ENCODE measurements at places on chromosomes 11 and 22.

DNA sequence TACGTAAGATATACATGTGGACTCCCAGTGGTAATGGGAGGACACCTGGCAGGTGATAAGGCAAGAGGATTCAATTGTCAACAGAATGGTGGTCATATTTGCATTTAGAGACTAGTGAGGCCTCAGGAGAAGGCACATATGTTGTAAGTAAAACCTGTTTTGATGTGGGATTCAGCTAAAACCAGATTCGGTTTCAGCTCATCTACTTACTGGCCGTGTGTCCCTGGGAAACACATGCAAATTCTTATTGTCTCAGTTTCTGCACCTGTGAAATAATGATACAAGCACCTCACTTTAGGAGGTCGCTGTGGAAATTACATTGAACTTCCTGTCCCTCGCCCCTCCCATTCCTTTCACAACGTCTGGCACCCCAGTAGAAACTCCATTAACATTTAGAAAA lies 78.9 kb upstream of the FIBIN start:
- no peak for DNase-seq
- H3K27me3 ChIP-seq, result no peaks in the 10 kb centered on the region
- no peak overlapping the region for H3K27ac ChIP-seq
- H3K36me3 ChIP-seq, result no peaks in the 10 kb centered on the region

DNA sequence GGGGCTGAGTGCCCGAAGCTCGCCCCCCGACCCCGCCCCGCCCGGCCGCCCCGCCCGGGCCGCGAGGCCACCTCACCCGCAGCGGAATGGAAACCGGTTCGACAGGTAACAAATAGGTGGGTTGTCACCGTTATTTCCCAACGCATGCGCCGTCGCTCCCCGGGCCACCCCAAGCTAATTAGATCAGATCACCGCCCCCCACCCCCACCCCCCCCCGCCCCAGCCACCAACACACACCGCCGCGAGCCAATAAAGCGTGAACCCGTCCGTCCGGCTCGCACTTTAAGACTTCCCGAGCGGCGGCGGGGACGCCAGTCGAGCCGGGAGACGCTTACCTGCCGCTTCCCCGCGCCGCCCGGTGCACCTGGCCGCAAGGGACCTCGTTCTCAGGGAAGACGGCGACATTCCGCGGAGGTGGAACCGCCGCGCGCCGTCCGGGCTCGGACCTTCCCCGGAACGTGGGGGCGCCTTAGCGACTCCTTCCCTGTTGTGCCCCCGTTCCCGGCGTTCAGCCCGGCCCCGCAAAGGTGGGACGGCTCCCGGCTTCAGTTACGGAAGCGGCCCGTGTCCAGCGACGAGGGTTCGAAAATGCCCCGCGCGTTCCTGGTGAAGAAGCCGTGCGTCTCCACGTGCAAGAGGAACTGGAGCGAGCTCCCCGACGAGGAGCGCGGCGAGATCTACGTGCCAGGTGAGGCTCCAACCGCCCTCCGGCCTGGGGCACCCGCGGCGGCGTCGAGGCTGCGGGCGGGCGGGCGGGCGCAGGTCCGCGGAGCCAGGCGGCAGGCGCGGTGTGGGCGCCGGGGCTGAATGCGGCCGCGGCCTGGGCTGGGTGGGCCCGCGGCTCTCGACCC lies at the start of gene OVOL1:
Gene OVOL1, plus strand, starts transcription at position 278 of the 851 bp plus-strand sequence. Its CDS starts 311 bp downstream, at position 589.
- peak; percentile 21 for DNase-seq
- H3K27ac ChIP-seq, result no peak within 1 kb of the TSS
- H3K4me1 ChIP-seq, result peaks cover 32% of the 10 kb centered on the region
- H3K27me3 ChIP-seq, result peaks cover 24% of the 10 kb centered on the region
- H3K36me3 ChIP-seq, result no peaks in the 10 kb centered on the region

DNA sequence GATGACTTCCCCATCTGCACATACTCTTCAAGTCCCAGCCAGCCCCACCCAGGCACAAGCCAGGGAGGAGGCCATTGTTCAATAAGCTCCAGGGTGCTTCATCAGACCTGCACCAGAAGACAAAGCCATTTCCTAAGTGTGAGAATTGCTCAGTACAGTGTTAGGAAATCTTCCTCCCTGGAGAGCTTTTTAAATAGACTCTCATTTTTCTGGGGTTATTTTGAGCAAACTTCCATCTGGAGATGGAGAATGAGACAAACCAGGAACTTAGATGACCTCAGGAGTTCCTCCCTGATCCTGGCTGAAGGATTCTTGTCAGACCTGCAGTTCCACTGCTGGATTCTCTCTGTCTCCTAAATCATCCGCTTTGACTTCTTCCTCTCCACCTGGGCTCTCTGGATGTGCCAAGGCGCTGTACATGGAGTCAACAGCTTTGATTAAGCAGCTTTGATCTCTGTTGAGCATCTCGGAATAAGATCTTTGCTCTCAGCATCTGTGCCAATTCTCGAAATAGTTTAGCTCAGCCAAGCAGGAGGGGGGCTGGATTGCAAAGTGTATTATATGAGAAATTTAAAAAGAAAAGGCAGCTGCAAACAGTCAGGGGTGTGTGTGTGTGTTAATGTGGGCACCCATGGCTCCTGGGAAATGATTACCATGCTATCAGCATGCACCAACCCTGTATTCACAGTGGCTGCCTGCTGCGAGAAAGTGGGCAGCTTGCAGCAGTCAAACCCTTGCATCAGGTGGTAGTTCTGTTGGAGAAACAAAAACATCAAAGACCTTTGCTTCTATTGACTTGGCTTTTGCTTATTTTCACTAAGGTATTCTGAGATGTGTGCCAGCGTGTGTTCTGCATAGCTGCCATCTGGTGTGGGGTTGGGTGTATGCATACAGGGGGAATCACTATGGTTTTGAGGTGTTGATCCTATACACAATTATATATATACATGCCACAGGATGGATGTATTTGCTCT lies 70.2 kb upstream of the NAV2 start:
- H3K27ac ChIP-seq, result no peak overlapping the region
- no peaks in the 10 kb centered on the region for H3K4me1 ChIP-seq
- DNase-seq, result no peak
- H3K4me3 ChIP-seq, result no peak overlapping the region
- H3K27me3 ChIP-seq, result no peaks in the 10 kb centered on the region
- H3K36me3 ChIP-seq, result no peaks in the 10 kb centered on the region

GRCh38 chr22:49533886-49534285 lies 293.8 kb downstream of the BRD1 start:
- H3K27ac ChIP-seq, result no peak overlapping the region
- no peaks in the 10 kb centered on the region for H3K36me3 ChIP-seq
- H3K4me3 ChIP-seq, result no peak overlapping the region
- H3K27me3 ChIP-seq, result no peaks in the 10 kb centered on the region

DNA sequence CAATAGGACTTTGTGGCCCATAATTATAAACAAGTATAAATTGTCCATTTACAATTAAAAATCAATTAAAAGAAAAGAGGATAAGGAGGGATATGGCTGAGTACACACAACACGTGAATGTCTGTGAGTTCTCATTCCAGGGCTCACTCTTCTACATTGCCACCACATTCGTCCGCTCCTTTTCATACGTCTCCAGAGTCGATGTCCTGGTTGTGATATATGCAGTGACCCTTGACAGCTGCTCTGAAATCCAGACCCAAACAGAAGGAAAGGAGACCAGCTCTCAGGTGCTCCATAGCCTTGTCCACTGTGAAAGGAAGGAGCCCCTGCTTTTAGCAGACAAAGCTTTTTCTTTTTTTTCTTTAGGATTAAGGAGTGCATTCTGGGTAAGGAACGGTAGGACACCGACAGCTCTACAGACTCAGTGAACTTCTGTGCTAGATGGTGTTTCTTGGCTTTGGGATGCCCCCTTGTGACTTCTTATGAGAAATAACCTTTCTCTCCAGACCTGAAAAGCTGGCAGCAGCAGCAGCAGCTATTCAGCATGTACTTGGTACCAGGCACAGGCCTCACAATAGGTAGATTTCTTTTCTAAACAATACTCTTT lies 19.7 kb upstream of the DNAJB13 start:
- no peaks in the 10 kb centered on the region for H3K4me1 ChIP-seq
- H3K4me3 ChIP-seq, result no peak overlapping the region
- H3K27ac ChIP-seq, result no peak overlapping the region
- no peaks in the 10 kb centered on the region for H3K27me3 ChIP-seq

GRCh38 chr22:40033586-40034380 lies 39.0 kb downstream of the FAM83F start:
- H3K4me3 ChIP-seq, result no peak overlapping the region
- H3K27me3 ChIP-seq, result no peaks in the 10 kb centered on the region
- H3K27ac ChIP-seq, result no peak overlapping the region
- no peaks in the 10 kb centered on the region for H3K36me3 ChIP-seq
- no peaks in the 10 kb centered on the region for H3K4me1 ChIP-seq

DNA sequence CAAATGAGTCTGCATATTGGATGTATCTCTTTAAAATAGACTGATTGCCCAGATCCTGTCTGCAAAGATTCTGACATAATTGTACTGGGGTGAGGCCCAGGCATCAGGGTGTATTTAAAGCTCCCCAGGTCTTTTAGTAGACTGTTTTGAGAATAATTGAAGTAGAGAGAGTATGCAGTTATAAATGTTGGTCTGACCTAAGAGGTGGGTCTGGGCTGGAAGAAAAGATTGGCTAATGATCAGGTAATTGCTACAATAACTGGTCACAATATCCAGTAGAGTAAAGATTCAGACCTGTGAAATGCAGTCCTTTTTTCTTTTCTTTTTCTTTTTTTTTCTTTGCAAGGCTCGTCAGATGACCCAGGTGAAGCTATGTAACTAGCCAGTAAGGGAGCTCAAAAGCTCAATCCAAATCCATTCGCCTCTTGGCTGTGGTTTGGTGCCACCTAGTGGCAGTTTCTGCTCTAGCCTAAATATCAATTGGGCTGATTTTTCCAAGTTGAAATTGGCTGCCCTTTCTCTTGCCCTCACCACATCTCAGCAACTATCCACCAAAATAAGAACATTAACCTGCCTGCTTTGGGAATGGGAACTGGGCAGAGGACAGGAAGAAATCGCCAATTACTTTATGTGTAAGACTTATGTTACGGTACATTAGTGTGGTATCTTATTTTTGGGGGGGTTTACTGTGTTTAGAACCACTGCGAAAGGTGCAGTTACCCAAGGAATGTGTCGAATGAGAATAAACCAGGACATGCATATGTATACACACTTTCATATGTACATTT lies 45.9 kb downstream of the ZNF143 start:
- no peaks in the 10 kb centered on the region for H3K4me1 ChIP-seq
- DNase-seq, result peak; percentile 64
- no peak overlapping the region for H3K4me3 ChIP-seq
- H3K27ac ChIP-seq, result no peak overlapping the region
- H3K27me3 ChIP-seq, result no peaks in the 10 kb centered on the region

DNA sequence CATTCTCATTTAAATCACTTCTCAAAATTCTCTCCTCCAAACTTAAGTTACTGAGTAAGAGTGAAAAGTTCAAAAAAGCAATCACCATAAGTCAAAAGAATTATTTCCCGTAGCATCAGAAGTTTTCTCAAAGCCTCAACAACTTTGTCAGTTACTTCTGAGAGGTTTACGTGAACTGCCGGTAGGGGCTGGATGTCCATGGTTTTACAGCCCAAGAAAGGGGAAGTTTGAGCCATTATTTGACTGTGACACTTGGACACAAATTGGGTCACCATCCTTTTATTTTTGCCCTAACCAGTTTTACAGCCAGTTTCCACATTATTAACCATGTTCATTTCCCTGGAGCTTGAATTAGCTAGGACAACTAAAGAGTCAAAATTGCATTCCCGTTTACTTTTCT lies 7.5 kb downstream of the POU2AF3 start:
- DNase-seq, result no peak
- H3K4me1 ChIP-seq, result no peaks in the 10 kb centered on the region
- H3K27me3 ChIP-seq, result no peaks in the 10 kb centered on the region
- H3K4me3 ChIP-seq, result no peak overlapping the region
- no peak overlapping the region for H3K27ac ChIP-seq
- no peaks in the 10 kb centered on the region for H3K36me3 ChIP-seq

DNA sequence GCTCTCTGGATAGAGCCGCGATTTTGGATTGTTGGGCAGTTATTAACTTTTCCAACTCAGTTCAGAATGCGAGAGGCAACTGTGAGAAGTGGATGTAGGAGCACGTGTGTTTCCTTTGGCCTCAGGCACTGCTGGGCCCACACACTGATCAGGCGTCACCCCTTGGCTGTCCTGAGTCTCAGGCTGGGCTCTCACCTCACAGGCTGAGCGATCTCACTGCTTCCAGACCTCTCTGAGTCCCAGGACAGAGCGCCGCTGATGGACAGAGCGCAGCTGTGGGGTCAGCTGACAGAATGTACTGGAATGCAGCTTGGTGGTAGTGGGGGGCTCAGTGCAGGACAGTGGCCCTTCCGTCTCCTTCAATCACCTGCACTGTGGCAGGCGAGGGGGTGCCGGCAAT lies 516.2 kb downstream of the TBC1D22A start:
- DNase-seq, result no peak
- no peaks in the 10 kb centered on the region for H3K36me3 ChIP-seq
- no peak overlapping the region for H3K27ac ChIP-seq
- H3K27me3 ChIP-seq, result no peaks in the 10 kb centered on the region
- H3K4me3 ChIP-seq, result no peak overlapping the region

DNA sequence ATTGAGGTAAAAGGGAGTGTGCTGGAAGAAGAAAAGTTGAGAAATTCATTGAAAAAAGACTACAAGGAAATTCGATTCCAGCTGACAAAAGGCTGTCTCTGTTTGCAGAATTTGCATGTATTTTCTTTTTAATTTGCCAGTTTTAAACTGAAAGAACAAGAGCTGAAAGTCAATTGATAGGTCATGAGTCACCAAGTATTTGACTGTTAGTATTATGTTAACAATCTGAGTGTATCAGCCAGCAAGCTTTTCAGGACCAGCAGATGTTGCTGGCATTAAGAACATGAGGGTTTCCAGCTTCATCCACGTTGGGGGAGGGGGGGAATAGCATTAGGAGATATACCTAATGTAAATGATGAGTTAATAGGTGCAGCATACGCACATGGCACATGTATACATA lies 726.7 kb downstream of the METTL15 start:
- H3K4me3 ChIP-seq, result no peak overlapping the region
- no peak for DNase-seq
- no peaks in the 10 kb centered on the region for H3K27me3 ChIP-seq
- H3K36me3 ChIP-seq, result no peaks in the 10 kb centered on the region
- H3K27ac ChIP-seq, result no peak overlapping the region

GRCh38 chr11:102564110-102564509 lies 33.6 kb upstream of the MMP7 start:
- no peaks in the 10 kb centered on the region for H3K36me3 ChIP-seq
- H3K4me3 ChIP-seq, result no peak overlapping the region
- DNase-seq, result no peak
- H3K27me3 ChIP-seq, result no peaks in the 10 kb centered on the region

GRCh38 chr11:64007160-64007628 lies 21.0 kb downstream of the OTUB1 start:
- no peak for DNase-seq
- no peak overlapping the region for H3K4me3 ChIP-seq
- H3K36me3 ChIP-seq, result no peaks in the 10 kb centered on the region
- H3K27me3 ChIP-seq, result no peaks in the 10 kb centered on the region
- peaks cover 7% of the 10 kb centered on the region for H3K4me1 ChIP-seq
- H3K27ac ChIP-seq, result no peak overlapping the region

Data from effector memory CD4-positive, alpha-beta T cell (primary cell).